ENCODE measurements at places on chromosomes 12 and 14.

- peak; percentile 60 for DNase-seq
These were observed 2.1 kb downstream of the PRPH start for GRCh38 chr12:49296836-49297694.

DNA sequence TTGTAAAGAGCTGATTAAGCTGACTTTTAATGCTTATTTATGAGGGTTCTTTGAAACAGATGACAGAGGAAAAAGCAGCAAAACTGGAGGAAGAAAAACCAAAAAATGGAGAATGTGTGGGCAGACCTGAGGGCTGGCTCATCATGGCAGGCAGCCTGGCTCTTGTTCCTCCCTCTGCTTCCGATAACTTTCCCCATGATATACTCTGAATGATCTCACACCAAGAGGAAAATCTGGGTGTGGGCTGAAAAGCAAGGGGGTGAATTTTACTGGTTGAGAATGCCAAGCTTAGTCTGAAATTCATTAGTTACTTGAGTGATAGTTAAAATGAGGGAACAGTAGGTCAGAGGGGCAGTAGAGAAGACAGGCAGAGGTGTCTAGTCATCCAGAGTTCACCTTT lies 330.1 kb upstream of the PRICKLE1 start:
- DNase-seq, result no peak

- DNase-seq, result no peak
These were observed 24.1 kb downstream of the PTGER2 start for GRCh38 chr14:52338051-52338681.

GRCh38 chr12:51639361-51639760 lies 48.3 kb downstream of the SCN8A start:
- no peak for DNase-seq

DNA sequence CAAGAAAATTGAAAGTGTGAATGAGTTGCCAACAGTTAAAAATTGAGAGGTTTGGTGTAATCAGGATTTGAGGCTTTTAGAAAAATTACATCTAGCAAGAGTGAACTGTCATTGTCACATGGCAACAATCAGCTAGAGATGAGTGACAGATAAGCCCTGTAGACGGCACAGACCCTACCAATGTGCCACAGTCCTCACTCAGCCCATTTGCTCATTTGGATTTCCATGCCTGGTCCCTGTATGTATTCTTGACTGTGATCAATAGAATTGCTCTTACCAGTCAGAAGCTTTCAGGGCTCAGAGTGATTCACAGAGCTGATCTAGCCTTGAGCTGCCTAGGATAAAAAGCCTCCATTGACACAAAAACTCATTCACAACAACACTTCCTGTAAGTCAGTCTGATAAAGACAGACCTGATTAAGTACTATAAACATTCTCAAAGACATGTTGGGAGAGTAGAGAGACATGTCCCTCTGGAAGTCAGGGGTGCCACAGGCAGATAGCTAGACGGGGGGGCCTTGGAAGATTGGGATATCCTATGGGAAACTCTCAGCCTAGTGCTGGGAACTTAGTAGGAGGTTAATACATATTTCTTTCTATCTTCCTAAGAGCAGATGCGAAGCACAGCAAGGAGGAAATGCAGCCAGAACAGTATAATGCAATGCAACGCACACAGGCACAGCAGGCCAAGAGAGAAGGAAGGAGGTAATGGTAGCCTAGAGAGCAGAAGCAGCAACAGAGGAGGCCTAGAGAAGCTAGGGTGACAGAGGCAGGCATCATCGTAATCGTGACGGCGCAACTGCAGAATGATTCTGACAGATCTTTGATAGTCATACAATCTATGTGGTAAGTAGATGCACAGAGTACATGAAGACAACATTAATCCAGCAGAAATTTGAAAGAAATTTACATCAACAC lies 2.0 kb upstream of the PELI2 start:
- no peak for DNase-seq

GRCh38 chr14:100674428-100674827 lies 52.3 kb upstream of the DLK1 start:
- no peak for DNase-seq

- DNase-seq, result no peak
These were observed 947.0 kb downstream of the GALC start for GRCh38 chr14:87045956-87046355.

DNA sequence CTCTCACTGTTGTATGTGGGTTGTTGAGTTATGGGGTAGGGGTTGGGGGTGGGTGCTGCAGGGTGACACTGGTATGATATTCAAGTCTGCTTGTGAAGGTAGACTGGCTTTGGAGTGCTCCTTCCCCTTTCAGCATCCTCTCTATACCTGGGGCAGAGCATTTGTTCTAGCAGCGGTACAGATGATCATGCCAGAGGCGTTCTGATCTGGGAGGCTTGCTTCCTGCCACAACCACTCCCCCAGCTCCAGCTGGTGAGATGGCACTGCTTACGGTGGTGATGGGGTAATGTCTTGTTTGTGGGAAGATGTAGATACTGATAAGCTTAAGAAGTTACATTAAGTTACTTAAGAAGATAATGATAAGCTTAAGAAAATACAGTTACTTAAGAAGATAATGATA lies 131.8 kb downstream of the ERC1 start:
- DNase-seq, result peak; percentile 52

GRCh38 chr14:51219473-51220448 lies 20.3 kb upstream of the TMX1 start:
- DNase-seq, result no peak

DNA sequence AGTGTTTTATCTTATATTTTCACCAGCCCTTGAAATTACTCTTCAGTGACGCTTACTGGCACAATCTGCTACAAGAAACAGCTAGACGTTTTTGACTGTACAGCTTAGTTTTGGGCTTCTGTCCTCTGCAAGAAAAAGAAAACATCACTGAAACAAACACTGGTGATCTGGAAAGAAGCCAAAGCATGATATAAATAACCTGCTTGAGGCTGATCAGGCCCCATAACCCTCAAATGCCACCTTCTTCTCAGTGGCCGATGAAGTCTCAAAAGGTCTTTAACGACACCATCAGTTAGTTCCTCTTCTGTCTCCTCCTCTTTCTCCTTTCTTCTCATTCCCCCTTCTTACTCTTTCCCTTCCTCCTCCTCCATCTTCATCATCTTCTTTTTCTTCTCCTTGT lies 942.3 kb upstream of the TMEM132C start:
- no peak for DNase-seq

- no peak for DNase-seq
These were observed 131.4 kb upstream of the CNTN1 start for GRCh38 chr12:40560848-40561247.

DNA sequence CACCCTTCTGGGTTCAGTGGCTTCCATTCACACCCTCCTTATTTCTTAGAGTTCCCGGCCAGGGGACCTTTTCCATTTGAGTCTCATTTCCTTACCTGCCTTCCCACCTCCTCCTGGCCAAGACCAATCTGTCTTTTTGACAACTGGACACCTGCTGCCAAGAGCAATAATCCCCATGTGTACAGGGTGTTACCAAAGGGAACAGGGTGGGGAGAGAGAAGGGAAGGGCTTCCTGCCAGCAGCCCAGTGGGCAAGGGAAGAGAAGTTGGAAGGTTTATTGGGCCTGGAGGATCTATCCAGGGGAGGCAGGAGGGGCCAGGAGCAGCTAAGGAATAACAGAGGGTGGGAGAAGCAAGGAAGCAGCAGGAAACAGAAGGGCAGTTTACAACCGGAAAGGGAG lies 346.2 kb downstream of the C12orf75 start:
- DNase-seq, result no peak

GRCh38 chr12:94149119-94149780 lies 873 bp downstream of the PLXNC1 start:
- DNase-seq, result peak; percentile 49

DNA sequence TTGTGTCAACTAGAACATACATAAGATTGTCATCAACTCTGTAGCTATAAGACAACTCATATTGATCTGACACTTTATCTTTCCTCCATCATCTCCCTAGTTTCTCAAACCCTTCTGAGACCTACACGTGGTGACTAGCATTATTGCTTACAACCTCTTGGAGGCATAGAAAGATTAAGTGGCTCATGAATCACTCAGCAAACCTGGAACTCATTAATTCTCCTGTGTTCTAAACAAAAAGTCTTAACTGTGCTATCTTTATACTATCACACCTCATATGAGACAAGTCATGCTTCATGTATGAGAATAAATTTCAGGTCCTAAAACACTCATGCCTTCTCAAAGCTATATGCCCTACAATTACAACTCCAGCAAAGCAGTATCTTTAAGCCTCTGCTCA lies 408.6 kb upstream of the SYT1 start:
- DNase-seq, result no peak

GRCh38 chr12:91954326-91954725 lies 191.3 kb downstream of the BTG1 start:
- DNase-seq, result no peak

DNA sequence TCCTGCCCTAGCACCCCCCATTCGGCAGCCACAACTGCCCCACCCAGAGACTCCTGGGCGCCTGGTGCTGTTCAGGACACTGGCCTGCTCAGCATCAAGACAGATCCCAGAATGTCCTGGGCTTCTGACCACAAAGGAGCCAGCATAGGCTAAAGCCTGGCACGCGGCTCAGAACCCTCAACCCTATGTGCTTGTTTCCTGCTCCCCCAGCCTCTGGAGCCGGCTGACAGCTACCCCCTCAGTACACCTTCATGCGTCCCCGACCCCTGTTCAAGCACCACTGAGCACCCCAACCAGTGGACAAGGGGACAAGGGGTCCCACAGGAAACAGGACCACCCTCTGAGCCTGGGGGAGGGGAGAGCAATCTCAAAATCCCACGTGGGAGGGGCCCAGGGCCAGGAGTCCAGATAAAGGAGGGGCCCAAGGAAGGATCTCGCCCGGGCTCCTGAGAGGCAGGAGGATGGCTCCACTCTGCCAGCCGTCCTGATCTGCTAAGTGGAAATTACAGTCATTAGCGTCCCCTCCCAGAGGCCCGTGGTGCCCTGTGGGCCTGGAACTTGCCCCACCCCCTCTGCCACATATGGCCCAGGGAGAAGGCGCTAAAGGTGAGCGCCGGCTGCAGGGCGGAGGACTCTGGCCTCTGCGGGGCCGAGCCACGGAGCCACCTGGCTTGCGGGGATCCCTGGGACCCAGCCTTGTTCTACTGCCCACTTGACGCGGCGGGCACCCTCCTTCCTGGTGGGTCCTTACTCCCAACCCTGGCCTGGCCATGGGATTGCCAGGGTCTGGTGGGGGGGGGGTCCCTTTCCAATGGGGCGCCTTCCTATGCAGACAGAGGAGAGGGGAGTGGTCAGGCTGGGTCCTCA lies 27.2 kb upstream of the GPR132 start:
- DNase-seq, result no peak

- DNase-seq, result no peak
These were observed 35.7 kb downstream of the LGR5 start for GRCh38 chr12:71475280-71475679.

DNA sequence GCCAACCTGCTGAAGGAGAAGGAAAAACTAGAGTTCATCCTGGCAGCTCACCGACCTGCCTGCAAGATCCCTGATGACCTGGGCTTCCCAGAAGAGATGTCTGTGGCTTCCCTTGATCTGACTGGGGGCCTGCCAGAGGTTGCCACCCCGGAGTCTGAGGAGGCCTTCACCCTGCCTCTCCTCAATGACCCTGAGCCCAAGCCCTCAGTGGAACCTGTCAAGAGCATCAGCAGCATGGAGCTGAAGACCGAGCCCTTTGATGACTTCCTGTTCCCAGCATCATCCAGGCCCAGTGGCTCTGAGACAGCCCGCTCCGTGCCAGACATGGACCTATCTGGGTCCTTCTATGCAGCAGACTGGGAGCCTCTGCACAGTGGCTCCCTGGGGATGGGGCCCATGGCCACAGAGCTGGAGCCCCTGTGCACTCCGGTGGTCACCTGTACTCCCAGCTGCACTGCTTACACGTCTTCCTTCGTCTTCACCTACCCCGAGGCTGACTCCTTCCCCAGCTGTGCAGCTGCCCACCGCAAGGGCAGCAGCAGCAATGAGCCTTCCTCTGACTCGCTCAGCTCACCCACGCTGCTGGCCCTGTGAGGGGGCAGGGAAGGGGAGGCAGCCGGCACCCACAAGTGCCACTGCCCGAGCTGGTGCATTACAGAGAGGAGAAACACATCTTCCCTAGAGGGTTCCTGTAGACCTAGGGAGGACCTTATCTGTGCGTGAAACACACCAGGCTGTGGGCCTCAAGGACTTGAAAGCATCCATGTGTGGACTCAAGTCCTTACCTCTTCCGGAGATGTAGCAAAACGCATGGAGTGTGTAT lies 2.4 kb downstream of the FOS start:
- peak; percentile 37 for DNase-seq

- no peak for DNase-seq
These were observed 274.5 kb upstream of the LRIG3 start for GRCh38 chr12:59194794-59195193.

DNA sequence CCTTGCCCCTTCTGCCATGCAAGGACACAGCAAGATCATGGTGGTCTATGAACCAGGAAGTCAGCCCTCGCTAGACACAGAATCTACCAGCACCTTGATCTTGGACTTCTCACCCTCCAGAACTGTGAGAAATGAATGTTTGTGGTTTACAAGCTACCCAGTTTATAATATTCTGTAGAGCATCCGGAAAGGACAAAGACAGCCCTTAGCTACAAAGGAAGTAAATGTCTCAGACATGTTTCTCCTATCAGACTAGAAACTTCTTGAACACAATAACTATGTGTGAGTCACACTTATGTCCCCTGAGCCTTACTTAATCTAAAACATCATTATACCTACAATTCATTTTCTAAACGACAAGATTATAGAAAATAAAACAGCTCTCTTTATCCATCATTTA lies 176.7 kb downstream of the KLHL28 start:
- no peak for DNase-seq

DNA sequence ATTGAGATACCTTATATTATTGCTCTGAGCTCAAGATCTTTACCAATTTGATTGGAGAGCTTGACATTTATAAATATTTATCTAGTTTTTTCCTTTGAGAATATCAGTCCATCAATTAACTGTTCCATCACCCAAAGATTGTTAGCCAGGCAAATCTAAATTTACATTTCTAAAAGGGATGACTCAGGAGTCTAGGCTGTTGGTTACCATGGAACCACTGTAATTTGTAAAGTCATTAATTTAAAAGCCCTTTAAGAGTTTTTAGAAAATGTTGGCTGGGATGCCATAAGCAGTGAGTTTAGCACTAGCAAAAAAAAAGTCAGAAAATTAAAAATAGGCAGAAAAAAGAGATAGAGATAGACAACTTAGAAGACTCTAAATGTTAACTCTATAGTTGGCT lies 19.5 kb upstream of the SERPINA1 start:
- DNase-seq, result no peak

GRCh38 chr14:87996291-87996592 lies 3.3 kb upstream of the GALC start:
- DNase-seq, result no peak

- DNase-seq, result no peak
These were observed 166.8 kb upstream of the TBX3 start for GRCh38 chr12:114850661-114851275.

GRCh38 chr12:57477710-57478681 lies 1.7 kb downstream of the ARHGAP9 start:
- peak; percentile 62 for DNase-seq

- no peak for DNase-seq
These were observed 7.8 kb downstream of the ACVRL1 start for GRCh38 chr12:51915003-51915625.
